Kasumi-1 (cell line): ENCODE measurements at places on chromosomes 12 and 14.
A peak's percentile ranks its signal among the peaks of the same experiment; 100 is the strongest.

- DNase-seq, result peak; percentile 73
Measured at GRCh38 chr12:21478756-21479455, 22.5 kb downstream of the RECQL start.

DNA sequence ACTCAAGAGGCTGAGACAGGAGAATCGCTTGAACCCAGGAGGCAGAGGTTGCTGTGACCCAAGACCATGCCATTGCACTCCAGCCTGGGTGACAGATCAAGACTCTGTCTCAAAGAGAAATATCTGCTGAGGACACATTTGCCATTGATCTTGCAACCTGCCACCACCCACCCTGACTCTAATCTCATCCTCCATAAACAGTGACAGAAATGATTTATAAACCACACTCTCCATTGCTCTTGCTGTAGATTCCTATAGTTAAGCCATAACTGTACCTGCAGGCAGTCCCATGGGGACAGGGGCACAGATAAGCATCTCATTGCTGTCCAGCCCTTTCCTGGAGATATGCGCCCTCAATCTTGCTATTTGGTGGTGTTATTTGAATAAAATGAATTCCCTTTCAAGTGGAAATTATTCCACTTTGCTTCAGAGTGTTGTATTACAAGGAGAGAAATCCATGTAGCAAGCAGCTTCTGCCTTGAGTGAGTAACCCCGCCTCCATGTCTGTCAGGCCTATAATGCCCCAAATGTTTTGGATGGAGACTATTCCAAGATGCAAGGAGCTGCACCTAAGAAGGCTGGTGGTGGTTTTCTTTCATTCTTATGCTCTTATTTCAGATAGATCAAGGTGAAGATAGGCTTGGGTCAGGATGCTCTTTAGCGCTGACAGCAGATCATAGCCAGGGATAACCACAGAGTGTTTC, 3.0 kb upstream of the ZDHHC22 start:
- DNase-seq, result no peak

DNA sequence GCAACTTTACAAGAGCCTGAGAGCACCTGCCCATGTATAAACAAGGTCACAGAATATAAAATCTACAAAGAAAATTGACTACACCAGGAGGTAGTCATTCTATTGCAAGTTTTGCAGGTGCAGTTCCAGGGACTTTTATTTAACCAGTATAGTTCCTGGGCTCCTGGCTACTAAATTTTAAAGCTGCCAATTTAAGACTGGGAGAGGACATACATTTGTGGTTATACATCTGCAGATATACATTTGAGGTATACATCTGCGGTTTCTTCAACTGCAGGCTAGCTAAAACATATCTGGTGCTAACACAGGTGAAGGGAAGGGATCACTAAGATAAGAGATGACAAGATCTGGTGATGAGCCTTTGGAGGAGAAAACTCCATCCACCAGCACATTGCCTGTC, 30.2 kb downstream of the BBS10 start:
- DNase-seq, result no peak

DNA sequence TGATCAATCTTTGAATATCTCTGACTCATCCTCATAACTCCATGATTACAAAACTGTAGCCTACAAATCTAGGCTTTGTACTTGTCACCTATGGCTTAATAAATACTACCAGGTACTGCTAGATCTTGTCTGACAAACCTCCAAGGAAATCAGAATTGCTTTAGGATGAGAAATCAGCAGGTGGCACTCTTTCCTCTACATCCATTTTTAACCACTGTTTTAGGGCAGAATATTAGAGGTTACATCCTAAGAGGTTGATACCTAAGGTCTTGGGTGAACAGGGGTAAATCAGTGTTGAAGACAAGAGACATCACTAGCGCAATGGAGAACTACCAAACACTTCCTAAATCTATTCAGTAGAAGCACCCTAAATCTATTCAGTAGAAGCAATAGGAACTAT, 63.1 kb upstream of the SOX5 start:
- no peak for DNase-seq
